ENCODE measurements at places on chromosomes 11 and 22. TPM values are rescaled to one million over a fixed set of nuclear protein-coding genes. Genes with fewer than 3 reads are reported as not detected.

Gene ELMOD1
- total RNA-seq = 0.77 TPM

Gene BRD1
- 17.5 TPM for total RNA-seq

Gene TMPRSS6
- total RNA-seq = not detected

GRCh38 chr11:10017050-10017449, 277.0 kb downstream of the SBF2 start:
- no peak for DNase-seq

DNA sequence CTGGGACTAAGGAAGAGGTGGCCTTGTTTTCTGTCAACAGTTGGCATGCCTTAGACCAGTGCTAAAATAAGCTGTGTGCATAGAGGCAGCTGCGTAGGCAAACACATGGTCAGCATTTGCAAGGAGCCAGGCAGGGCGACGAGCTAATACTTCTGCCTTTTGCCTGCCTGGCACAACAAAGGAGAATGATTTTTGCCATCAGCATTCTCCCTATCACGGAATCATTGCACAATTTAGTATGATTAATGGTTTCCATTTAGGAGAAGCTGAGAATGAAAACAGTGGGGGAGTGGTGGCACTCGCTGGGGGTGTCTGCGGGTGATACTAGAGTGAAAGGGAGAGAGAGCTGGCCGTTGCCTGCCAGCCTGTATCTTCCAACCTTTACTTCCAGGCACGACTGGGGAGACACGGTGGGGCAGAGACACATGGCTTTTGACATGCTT, 336.0 kb downstream of the CADM1 start:
- DNase-seq = no peak

- no peak for DNase-seq
Observed at GRCh38 chr11:69467196-69467595, 14.3 kb upstream of the LINC01488 start.
